ENCODE measurements at places on chromosomes 13 and 19. TPM values are rescaled to one million over a fixed set of nuclear protein-coding genes. Genes with fewer than 3 reads are reported as not detected.

ERCC2 gene
- total RNA-seq: 16.6 TPM

HRC gene
- 3.4 TPM for total RNA-seq

CLIP3 gene
- 73.3 TPM for total RNA-seq

ZNF229 gene
- 4.1 TPM for total RNA-seq

CDC42EP5 gene
- total RNA-seq: 23.9 TPM

CEACAM7 gene
- 2.1 TPM for total RNA-seq

CFAP97D2 gene
- total RNA-seq: not detected

SYNGR4 gene
- total RNA-seq: not detected

MYPOP gene
- 7.4 TPM for total RNA-seq

PCSK4 gene
- 3.7 TPM for total RNA-seq

PTGIR gene
- 5.9 TPM for total RNA-seq

- DNase-seq: no peak
These were observed 4.2 kb downstream of the TMEM259 start for GRCh38 chr19:1016647-1017114.

DNA sequence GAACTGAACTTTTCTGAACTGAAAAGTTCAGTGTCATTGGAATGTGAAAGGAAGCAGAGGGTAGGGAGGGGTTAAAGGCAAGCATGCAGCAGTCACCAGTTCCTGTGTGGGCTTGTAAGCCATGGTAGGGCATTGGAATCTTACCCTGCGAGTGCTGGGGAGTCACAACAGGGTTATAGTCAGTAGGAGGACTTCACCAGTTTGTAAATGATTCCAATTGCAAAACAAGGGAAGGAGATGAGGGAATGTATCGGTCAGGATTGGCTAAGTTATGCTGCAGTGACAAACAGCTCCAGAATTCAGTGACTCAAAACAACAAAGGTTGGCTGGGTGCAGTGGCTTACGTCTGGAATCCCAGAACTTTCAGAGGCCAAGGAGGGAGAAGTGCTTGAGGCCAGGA, 12.8 kb downstream of the LYPD3 start:
- DNase-seq: no peak

GRCh38 chr13:27541386-27541785, 78.9 kb downstream of the LNX2 start:
- DNase-seq: no peak

GRCh38 chr13:77506874-77507273, 28.6 kb upstream of the SCEL start:
- DNase-seq: no peak

- DNase-seq: no peak
These were observed 42.6 kb downstream of the KL start for GRCh38 chr13:33058776-33059327.

DNA sequence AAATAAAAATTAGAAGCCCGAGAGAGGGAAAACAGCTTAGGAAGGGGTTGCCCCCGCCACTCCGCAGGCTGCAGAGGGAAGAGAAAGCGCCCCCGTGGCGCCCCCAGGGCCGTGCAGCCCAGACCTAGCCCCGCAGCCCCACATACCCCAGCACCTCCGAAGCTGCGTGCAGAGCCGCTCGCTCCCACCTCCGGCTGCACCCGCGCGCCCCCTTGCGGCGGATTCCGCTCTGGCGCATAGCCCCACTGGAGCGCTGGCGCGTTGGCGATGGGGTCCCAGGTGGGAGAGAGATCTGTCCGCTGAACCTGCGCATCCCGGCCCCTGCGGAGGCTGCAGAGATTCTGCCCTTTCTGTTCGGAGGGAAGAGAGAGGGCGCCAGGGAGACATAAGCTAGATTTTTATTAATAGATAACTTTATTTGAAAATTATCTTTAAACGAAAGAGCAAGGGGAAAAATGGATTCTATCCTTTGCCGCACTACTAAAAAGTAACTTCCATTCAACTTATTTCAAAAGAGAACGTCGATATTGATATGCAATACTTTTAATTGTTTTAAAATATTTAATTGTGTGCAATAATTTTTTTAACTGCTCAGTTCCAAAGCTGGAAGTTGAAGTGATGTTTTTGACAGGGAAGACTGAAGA, 11.7 kb upstream of the CLN5 start:
- no peak for DNase-seq

DNA sequence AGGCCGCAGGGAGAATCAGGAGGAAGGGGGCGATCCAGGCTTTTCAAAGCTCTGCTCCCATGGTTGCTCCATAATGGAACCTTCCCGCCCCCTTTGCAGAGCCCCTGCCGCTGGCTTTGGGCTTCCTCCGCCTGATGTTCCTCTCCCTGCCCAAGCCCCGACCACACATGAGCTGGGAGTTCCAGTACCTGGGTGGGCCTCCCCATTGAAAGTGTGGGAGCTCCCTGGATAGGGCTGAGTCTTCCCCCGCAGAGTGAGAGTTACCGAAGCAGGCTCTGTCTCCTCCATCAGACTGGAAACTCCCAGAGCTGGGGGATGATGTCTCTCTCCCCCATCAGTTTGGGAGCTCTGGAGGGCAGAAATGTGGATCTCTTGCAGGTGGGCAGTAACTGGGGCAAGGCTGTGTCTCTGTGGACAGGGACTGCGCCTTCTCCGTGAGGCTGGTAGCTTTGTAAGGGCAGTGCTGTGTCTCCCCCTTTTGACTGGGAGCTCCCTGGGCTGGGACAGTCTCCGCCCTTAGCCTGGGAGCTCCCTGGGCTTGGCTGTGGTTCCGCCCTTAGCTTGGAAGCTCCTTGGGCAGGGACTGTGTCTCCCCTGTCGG, 722 bp downstream of the DCAF15 start:
- no peak for DNase-seq

DNA sequence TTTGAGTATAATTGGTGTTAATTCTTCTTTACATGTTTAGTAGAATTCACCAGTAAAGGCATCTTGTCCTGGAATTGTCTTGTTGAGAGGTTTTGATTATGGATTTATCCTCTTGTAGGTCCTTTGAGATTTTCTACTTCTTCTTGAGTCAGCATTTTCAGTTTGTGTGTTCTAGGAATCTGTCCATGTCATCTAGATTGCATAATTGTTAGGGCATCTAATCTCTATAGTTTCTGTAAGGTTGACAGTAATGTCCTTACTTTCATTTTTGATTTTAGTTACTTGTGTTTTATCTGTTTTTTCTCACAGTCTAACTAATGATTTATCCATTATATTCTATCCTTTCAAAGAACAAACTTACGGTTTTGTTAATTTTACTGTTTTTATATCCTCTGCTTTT, 492.0 kb downstream of the FGF9 start:
- DNase-seq: no peak

DNA sequence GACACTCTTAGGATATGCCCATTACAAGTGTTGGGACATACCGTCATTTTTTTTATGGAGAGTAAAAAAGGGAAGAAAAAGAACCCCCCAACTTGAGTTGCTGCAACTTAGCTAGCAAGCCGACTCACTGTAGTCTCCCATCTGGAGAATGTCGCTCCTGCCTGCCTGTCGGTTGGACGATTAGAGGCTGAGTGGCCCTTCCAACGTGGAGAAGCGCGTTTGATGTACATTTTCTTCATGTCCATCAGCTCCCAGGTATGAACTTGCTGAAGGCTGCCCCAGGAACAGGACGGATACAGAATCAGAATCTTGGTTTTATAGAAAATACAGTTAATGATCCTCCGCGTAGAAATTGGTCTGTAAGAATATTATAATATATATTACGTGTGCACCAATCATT, 189.0 kb upstream of the SOX1 start:
- peak; percentile 70 for DNase-seq

DNA sequence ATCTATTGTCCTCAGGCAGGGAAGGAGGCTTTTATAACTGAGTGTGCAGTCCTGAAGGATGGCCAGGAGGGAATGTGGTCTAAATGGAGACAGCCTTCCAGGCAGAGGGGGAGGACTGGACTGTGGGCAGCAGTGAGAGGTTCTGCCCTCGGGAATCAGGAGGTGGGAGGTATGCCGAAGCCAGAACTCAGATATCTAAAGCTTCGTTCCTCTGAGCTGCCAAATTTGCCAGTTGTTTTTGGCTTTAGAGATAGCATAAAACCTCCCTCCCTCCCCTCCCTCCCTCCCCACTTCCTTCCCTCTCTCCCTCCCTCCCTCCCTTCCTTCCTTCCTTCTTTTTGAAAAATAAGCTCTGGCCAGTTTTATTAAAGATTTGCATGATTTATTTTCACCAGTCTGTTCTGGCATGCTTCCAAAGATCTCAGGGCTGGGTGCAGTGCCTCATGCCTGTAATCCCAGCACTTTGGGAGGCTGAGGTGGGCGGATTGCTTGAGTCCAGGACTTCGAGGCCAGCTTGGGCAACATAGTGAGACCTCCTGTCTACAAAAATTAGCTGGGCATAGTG, 2.4 kb downstream of the MEDAG start:
- DNase-seq: peak; percentile 77

DNA sequence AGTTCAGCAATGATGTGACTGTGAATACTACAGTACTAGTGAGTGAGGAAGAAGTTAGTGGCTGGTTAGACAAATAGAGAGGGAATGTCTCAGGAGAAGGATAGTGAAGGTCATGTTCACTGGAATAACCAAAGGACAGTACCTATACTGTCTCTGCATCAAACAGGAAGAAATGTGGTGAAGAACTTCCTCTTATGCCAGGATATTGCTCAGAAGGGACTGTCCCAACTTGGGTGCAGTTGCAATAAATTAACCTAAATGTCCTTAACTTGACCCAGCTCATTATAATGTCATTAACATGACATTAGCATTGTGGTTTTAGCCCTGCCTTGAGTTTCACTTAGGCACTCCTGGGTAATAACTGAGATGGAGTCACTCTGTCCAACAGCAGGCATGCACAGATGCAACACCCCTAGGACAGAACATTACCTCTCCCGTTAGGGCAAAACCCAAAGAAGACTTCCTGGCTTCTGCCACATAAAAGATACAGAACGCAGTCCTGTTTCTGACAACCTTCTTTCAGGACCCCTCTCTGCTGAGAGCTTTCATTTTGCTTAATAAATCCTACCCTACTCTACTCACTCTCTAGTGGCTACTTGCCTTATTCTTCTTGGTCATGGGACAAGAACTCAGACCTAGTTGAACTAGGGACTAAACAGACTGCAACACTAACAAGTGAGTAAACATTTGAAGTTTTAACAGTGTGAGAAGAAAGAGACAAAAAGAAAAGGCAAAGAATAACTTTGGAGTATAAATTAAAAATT, 1591.6 kb upstream of the MIR17HG start:
- no peak for DNase-seq

DNA sequence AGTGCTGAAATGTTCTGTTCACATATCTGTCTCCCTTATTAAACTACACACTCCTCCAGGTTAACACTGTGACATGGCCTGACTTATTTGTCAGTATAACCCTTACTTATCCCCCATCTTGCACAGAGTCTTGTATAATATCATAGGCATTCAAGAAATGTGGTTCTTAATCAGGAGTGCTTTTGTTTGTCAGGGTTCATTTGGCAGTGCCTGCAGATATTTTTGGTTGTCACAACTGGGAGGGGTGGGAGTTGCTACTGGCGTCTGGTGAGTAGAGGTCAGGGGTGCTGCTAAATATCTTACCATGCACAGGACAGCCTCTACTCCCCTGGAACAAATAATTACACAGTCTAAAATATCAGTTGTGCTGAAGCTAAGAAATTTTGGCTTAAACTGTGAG, 20.4 kb upstream of the OBI1 start:
- no peak for DNase-seq

DNA sequence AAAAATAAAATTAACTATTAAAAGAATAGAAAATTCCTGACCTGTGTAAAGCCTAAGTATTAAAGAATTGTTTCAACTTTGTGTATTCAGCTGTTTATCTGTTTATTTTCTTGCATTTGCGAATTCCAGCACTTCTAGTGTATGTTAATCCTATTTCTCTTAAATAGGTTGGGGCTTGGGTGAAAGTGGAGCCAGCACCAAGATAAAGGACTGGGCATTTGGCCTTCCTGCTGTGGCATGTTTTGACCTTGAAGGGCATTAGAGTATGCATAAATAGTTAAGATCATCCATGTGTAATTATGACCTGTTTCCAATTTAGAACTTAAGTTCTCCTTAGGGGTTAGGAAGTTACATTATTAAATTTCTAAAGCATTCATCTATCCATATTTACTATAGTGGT, 151.3 kb downstream of the NBEA start:
- no peak for DNase-seq

DNA sequence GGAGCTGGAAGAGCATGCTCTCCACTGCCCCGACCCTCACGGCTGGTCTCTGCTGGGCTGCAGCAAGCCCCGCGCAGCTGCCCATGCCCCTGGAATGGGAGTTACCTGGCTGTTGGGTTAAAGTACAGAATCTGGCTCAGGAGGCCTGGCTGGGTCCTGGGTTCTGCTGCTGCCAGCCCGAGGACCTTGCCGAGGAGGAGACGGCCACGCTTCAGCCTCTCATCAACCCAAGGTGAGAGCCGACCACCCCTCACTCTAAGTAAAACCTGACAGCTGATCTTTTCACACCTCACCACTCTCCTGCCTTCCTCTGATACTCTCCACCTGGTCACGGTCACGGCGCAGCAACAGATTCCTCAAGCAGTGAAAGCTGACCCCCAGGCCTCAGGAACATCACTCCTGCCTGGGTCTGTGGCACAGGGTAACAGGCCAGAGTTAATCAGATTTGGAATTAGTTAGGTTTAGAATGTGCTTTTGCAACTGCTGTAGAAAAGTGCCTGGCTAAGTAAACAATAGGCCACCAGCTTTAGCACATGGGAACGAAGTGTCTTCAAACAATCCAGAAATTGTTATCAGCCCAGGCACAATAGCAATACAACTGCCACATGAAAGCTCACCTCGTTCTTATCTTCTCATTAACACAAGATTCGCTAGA, 20.5 kb downstream of the RAB20 start:
- no peak for DNase-seq

DNA sequence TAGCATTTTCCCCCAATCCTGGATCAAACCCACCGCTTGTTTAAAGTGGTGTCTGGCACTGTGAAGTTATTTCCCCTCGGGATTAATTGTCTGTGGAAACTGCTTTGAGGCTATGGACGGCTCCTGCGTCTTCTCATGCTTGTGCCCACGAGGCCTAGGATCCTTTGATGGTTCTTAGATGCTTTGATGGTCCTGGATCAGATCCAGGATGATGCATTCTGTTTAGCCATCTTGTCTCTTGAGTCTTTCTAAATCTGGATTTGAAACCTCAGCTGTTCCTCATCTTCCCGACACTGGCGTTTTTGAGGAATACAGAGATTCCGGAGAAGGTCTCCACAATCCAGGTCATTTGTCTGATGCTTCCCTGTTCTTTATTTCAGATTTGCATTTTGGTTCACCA, 36.1 kb upstream of the USP29 start:
- DNase-seq: no peak

- DNase-seq: no peak
These were observed 460.3 kb downstream of the KCTD12 start for GRCh38 chr13:76425935-76426334.

DNA sequence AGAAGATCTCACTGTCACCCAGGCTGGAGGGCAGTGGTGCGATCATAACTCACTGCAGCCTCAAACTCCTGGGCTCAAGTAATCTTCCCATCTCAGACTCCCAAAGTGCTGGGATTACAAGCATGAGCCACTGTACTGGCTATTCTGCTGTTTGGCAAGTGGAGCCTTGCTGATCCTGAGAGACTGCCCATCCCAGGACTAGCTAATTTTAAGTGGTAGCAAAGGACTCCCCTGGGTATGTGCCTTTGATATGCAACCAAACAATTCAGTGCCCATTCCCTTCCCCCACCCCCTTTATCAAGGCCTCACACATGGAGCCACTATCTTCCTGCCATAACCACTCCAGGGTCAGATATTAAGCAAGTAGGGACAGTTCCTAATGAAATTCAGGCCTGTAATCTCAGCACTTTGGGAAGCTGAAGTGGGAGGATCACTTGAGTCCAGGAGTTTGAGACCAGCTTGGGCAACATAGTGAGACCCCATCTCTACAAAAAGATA, 17.0 kb upstream of the ZNF460 start:
- no peak for DNase-seq

All from esophagus muscularis mucosa (tissue), 4 donors.